ENCODE measurements at places on chromosomes 12 and 14. TPM values are rescaled to one million over a fixed set of nuclear protein-coding genes. Genes with fewer than 3 reads are reported as not detected.

- DNase-seq = no peak
Measured at GRCh38 chr12:26123482-26123980, 1.3 kb downstream of the BHLHE41 start.

DNA sequence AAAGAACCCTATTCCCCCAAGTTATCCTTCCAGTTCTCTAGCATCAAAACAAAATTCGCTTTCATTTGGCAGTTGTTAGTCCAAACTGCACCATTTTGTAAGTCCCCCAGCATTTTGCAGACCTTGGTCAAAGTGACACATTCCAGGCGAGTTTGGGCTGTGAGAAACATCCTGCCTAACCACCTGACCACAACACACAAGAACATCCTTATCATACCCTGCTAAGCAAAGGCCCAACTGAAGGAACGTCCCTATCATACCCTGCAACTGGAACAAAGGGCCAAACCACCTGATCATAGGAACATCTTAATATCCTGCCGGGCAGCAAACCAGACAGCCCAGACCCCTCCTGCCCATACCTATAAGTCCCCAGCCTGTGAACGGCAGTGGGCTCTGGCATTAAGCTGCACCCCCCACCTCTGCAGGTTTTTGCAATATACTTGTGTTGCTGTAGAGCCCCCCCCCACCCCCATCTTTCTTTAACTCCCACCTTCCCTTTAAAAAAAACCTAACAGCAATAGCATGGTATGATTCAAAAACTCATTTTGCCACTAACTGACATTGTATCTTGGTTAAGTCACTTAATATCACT, 2.7 kb downstream of the PCNX4 start:
- no peak for DNase-seq

TARBP2 gene
- 16.1 TPM for total RNA-seq

DNA sequence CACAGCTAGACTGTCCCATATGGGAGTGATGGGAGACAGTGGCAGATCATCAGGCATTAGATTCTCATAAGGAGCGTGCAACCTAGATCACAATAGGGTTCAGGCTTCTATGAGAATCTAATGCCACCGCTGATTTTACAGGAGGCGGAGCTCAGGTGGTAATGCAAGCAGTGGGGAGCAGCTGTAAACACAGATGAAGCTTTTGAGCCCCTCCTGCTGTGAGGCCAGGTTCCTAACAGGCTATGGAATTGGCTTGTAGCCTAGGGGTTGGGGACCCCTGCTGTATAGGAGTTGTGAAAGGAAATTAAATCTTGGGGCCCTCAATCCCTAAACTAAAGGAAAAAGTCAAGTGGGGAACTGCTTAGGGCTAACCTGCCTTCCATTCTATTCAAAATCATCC, 29.6 kb downstream of the ADIPOR2 start:
- no peak for DNase-seq

DNA sequence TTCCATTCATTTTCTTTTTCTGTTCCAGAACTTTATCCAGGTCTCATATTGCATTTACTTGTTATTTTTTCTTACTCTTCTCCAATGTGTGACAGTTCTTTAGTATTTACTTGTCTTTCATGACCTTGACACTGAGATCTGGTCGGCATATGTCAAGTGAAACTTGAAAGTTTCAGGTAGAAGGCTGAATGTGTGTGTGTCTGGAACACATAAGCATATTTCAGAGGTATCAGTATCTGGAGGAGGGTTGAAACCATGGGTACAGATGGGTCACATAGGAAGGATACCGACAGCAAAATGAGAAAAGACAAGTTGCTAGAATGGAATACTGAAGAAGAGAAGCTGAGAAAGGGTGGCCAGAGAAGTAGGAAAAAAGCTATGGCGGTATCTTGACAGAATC, 22.5 kb upstream of the PTGDR start:
- DNase-seq = no peak

GRCh38 chr14:71267007-71267513, 359.8 kb downstream of the PCNX1 start:
- DNase-seq = no peak

DNA sequence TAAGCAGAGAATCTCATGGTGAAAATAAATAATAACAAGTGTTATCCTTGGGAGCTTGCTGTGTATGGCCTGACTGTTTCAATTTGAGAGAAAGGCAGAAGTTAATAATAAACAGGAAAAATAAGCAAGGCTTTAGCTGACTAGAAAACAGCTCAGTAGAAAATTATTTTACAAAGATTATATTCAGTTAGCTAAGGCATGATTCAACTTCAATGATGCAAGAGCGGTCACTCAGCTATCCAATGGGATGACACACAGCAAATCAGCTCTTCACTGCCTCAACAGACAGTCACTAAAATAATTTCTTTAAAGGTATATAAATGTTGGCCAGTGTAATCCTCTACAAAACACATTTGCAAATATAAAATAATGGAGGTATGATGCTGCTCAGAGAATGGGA, 18.6 kb downstream of the GSTZ1 start:
- DNase-seq = no peak

- peak; percentile 79 for DNase-seq
Measured at GRCh38 chr14:101235335-101236103, 325.8 kb upstream of the DIO3 start.

DNA sequence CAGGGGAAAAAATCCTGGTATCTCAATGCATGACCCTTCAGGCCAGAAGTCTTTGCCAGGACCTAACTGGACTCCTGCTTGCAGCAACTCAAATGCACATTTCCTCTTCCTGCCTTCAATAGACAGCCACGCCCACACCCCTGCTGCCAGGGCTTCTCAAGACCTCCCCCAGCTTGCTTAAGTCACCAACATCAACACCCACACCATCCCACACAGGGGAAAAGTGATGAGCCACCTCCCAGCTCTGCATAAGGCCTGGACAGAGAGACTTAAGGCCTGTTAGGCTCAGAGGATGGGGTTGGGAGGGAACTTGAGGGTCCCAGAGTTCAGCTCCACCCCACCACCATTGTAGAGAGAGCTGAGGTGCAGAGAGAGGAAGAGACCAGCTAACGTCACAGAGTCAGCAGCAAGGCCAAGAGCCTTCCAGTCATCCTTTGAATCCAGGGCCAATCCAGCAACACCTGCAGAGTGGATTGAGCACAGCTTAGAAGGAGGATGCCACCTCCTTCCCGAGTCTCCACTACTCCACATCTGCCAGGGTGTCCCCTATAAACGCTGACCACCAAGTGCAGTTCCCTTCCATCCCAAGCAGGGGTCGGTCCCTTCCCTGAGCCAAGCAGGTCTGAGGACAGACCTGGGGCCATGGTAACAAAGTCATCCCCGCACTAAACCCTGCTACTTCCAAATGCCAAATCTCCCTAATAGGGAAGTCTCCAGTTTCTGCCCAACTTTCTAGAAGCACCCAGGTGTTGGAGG, 50.0 kb downstream of the KDM2B start:
- peak; percentile 79 for DNase-seq

GRCh38 chr12:7344833-7345606, 41.1 kb downstream of the ACSM4 start:
- DNase-seq = no peak

ACRBP gene
- 3.9 TPM for total RNA-seq

DNA sequence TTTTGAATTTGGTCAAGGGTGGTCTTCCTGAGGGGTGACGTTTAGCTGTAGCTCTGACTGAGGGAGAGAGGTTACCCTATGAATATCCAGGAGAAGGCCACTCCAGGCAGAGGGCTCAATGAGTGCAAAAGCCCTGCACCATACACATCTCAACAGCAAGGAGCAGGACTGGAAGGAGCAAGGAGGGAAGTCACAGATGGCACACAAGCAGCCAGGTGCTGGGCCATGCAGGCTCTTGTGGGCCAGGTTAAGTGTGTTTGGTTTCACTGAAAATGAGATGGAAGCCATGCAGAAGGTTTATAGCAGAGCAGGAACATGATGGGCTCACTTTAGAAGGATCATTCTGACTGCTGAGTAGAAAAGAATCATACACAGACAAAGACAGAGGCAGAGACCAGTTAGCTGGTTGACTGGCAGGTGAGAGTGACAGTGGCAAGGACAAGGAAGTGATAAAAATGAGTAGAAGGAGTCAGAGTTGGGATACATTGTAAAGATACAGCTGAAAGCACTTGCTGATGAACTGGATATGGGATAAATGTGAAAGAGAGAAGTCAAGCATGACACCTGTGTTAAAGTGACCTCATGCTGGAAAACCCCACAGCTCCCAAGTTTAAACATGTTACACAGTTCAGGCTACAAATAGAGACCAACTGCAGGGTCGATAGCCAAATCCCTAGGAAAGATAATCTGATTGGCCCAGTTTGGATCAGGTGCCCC, 81.2 kb downstream of the PRKD1 start:
- DNase-seq = no peak

- DNase-seq = no peak
Measured at GRCh38 chr14:55434805-55435174, 5.6 kb downstream of the TBPL2 start.

ITGA5 gene
- total RNA-seq = 765 TPM

PROX2 gene
- total RNA-seq = 0.16 TPM

GPD1 gene
- 0.81 TPM for total RNA-seq

STYK1 gene
- total RNA-seq = 0.16 TPM

RND1 gene
- total RNA-seq = not detected

Data from sigmoid colon (tissue), 7 donors.